ENCODE measurements at places on chromosomes 12 and 14.

- no peaks in the 10 kb centered on the region for H3K4me1 ChIP-seq
- H3K27ac ChIP-seq: no peak overlapping the region
- ATAC-seq: peak; percentile 19
- no peaks in the 10 kb centered on the region for H3K36me3 ChIP-seq
These were observed 259.9 kb upstream of the DDHD1 start for GRCh38 chr14:53412819-53413675.

- no peaks in the 10 kb centered on the region for H3K36me3 ChIP-seq
- no peaks in the 10 kb centered on the region for H3K4me1 ChIP-seq
- ATAC-seq: no peak
- H3K4me3 ChIP-seq: no peak overlapping the region
- H3K27ac ChIP-seq: no peak overlapping the region
These were observed 907.5 kb upstream of the MDGA2 start for GRCh38 chr14:48582938-48583337.

- peak overlapping the region; percentile 68 for H3K4me3 ChIP-seq
- H3K36me3 ChIP-seq: no peaks in the 10 kb centered on the region
- H3K27ac ChIP-seq: no peak overlapping the region
- ATAC-seq: no peak
These were observed 763 bp upstream of the PHETA1 start for GRCh38 chr12:111369496-111370220.

DNA sequence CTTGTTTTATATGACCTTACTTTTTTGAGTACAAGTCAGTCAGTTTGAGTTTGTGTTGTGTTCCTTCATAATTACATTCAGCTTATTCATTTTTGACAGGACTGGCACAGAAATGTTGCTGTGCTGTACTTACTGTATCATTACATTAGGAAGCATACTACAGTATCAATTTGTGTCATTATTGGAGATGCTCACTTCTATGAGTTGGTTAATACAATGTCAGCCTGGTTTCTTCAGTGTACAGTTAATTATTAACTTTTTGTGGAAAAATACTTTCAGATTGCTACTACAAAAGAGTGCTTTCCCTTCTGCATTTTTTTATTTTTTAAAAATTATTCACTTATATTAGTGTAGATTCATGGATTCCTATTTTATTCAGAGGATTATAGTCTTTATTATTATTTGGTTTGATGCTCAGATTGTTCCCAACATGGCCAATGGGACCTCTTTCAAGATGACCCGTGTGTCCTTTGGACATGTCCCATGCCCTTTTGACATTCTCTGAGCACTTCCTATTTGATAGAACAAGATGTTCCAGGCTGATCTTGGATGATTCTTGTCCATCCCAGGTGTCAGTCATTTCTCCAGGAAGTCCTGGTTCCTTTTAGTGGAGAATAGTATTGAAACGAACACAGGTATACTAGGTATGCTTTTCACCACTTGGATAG lies 66.6 kb downstream of the MON2 start:
- H3K4me1 ChIP-seq: no peaks in the 10 kb centered on the region
- peaks cover 83% of the 10 kb centered on the region for H3K36me3 ChIP-seq
- H3K27me3 ChIP-seq: no peaks in the 10 kb centered on the region
- ATAC-seq: no peak
- no peak overlapping the region for H3K4me3 ChIP-seq

- no peak for ATAC-seq
- no peaks in the 10 kb centered on the region for H3K36me3 ChIP-seq
- no peak overlapping the region for H3K4me3 ChIP-seq
- no peak overlapping the region for H3K27ac ChIP-seq
- peaks cover 9% of the 10 kb centered on the region for H3K4me1 ChIP-seq
These were observed 77.0 kb upstream of the FOXN3 start for GRCh38 chr14:89493877-89494634.

DNA sequence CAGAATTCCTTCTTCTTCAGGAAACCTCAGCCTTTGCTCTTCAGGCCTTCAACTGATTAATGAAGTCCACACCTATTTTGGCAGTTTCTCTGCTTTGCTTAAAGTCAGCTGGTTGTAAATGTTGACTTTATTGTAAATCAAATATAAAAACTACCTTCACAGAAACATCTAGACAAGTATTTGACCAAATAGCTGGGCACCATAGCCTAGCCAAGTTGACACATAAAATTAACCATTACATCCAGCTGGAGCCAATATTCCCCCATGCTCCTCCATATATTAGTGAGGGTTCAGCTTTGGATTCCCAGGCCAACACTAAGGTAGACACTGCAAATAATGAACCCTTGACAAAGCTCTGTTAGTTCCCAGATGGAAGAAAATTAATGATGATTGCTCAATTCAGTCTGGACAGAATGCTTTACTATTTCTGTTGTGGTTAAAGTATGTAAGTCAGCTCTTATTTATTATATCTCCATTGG lies 125.5 kb downstream of the ZFP36L1 start:
- no peak for ATAC-seq
- peaks cover 33% of the 10 kb centered on the region for H3K4me1 ChIP-seq
- no peak overlapping the region for H3K27ac ChIP-seq
- H3K36me3 ChIP-seq: no peaks in the 10 kb centered on the region
- H3K4me3 ChIP-seq: no peak overlapping the region

GRCh38 chr12:46998811-46999368 lies 80.5 kb upstream of the PCED1B start:
- ATAC-seq: no peak
- H3K27ac ChIP-seq: no peak overlapping the region
- no peaks in the 10 kb centered on the region for H3K4me1 ChIP-seq
- H3K36me3 ChIP-seq: no peaks in the 10 kb centered on the region
- H3K27me3 ChIP-seq: peaks cover 12% of the 10 kb centered on the region
- H3K4me3 ChIP-seq: no peak overlapping the region

GRCh38 chr12:62584619-62585018 lies 118.0 kb downstream of the MON2 start:
- H3K27ac ChIP-seq: no peak overlapping the region
- no peak overlapping the region for H3K4me3 ChIP-seq
- no peak for ATAC-seq
- H3K36me3 ChIP-seq: peaks cover 66% of the 10 kb centered on the region
- H3K27me3 ChIP-seq: no peaks in the 10 kb centered on the region
- H3K4me1 ChIP-seq: no peaks in the 10 kb centered on the region

Data from activated T-helper 17 cell treated with anti-CD3 and anti-CD28 coated beads, Interleukin-2, amount 50 U/mL, for 72 hours (primary cell).